ENCODE measurements at places on chromosomes 12 and 14.

DNA sequence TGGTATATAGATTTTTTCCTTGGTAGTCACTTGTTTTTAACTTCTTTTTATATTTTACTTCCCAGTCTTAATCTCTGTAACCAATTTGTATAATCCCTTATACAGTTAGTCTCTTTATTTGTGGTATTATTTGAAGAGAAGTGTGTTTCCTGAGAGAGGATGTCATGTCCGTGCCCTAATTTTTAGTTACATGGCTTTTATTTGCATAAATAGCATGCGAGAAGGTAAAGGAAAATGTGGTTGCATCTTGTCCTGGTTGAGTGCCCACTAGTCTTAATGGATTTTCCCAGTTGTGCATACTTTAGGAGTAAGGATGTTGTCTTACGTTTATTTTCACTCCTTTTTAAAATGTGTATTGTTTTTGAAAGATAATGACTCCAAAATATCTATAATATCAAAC is 27.5 kb downstream of the RAP1B start:
- no peak for DNase-seq

DNA sequence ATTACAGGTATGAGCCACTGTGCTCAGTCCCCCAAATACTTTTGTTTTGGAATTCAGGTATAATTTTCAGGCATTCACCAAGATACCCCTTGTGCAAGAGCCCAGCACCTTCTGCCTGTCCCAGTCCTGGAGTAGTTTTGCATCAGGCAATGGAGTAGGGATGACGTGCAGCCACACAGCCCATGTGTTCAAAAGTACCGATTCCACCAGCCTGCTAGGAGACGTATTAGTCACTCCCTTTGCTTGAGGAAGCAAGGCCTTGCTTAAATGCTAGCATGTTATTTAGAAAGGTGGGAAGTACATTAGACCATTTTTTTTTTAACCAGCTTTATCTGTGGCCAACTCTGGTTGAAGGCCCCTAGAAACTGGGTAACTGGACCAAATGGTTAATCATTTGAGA is 15.0 kb upstream of the GALNT16 start:
- DNase-seq, result no peak

DNA sequence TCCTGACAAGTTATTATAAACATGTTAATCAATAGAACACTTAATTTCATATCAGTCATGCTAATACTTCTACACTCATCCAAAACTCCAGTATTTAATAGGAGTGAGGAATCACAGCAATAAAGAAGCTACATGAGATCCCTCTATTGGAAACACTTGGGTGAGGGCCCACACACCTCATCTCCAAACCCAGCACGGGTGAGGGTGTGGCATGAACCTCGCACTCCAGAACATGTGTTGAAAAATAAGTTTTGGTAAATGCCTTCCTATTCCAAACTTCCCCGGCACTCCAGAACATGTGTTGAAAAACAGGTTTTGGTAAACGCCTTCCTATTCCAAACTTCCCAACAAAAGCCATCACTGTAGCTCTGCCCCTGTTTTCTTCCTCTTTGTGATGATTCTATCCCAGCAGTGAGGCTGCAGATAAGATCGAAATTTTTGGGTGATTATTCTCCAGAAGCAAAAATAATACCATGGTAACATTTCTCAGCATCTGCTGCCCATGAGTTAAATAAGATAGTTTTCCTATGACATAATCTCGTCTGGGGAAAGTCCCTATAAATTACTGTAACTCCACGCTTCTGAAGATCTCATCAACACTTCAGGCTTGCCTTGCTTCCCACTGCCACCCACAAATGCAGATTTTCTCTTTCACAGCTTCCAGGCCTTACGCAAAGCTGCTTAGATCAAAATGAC is 24.4 kb upstream of the PTPRB start:
- no peak for DNase-seq

GRCh38 chr14:104530646-104531045 is 48.9 kb upstream of the C14orf180 start:
- DNase-seq, result no peak

DNA sequence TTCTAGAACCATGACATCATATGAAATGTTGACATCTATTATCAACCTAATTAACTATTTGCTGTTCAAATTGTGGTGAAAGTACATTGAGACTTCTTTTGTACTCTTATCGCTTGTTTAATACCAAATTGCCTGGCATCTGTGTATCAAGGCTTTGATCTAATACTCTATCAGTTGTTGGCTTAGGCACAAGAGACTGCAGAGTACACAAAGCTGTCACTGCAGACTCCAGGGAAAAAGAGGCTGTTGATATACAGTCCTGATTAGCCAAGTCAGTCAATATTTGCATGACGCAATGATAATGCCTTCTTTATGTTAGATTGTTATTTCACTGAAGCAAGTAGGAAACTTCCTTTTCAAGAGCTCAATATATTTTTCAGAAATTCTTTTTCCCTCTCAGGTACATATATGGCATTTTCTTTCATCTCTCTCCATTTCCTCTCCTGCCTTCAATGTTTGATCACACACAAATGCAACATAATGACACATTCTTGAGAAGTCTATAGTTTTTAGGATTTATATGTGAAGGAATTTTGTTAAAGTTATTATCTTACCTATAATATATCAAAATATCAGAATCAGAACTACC is 32.3 kb upstream of the PTCSC3 start:
- DNase-seq, result no peak

GRCh38 chr14:97298331-97298730 is 501.1 kb downstream of the VRK1 start:
- DNase-seq, result no peak

GRCh38 chr12:16474801-16475200 is 127.4 kb downstream of the MGST1 start:
- no peak for DNase-seq

DNA sequence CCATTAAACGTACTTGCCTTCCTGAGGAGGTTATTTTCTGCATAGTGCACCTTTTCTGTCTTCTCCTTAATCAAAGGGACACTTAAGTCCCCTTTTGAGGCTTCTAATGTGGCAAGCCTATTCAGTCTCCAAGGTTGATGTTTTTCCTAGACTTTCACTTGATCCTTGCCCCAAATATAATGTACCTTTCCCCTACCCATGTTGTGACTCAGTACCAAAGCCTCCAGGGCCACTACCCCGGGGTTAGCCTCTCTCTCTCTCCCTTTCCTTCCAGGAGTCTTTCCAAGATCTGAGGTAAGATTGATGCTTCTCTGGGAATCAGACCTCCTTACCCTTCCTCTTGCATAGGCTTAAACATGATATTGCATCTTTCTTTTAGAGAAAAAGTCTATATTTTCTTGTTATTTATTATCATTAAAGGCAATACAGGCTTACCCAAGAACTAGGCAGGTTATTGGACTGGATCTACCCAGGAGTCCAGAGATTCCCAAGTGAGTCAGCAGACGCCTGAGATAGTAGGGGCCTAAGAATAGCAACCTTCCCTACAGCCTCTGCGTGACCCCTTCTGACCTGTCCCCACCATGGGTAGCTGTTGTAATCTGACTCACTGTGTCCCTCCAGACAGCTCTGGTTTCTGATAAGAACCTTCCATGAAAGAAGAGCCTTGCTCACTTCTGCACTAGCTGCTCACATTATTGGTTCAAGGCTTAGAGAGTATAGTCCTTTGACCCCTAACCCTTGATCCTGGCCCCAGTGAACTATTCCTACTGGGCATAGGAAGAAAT is 172.9 kb downstream of the ZFP36L1 start:
- no peak for DNase-seq

Measured in CD4-positive, alpha-beta T cell treated with Interferon alpha-2 for 1 hour (primary cell).